Substantia nigra (tissue), 51 donors: ENCODE measurements at places on chromosomes 11 and 22.

- DNase-seq = no peak
These were observed 13.2 kb downstream of the LMO1 start for GRCh38 chr11:8250434-8250833.

DNA sequence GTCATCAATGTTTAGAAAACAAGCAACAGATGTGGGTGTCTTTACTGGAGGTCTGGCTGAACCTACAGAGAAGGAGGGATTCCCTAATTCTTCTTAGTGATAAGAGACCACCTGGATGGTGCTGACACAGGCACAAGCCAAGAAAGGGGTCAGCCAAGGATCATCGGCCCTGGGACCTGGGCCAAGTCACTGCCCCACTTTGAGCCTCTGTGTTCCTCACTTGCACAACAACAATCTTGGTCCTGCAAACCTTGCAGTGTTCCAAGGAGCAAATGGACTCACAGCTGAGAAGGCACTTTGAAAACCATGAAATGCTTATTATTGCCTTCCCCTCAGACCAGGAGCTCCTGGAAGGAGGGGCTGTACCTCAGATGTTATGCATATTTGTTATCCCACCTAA is 7.0 kb upstream of the KCNE3 start:
- DNase-seq = no peak

- no peak for DNase-seq
These were observed 178.2 kb upstream of the CCDC90B start for GRCh38 chr11:83464160-83464944.

DNA sequence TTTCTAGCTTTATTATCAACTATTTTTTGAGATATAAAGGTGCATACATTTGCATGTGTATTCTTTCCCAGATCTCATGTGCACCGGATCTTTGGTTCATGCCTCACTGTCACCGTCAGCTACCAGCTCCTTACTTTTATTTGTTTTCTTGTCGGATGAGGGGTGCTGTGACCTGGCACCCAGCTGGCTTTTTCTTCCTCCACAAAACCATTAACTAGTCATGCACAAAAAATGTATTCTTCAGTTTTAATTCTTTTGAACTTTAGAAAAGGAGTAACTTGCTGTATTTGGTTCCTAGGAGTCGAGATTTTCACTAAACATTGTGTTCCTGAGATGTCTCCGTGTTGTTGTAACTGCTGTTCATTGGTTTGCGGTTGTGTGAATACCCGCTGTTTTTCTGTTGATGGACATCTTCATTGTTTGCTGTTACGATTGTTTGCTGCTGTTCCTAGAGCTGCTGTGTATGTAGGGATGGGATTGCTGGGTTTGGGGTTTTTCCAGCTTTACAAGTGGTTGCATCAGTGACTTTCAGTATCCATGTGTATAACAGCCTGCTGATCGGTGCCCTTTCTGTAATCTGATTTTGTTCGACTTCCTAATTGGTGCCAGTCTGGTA is 39.4 kb downstream of the MOV10L1 start:
- DNase-seq = no peak

DNA sequence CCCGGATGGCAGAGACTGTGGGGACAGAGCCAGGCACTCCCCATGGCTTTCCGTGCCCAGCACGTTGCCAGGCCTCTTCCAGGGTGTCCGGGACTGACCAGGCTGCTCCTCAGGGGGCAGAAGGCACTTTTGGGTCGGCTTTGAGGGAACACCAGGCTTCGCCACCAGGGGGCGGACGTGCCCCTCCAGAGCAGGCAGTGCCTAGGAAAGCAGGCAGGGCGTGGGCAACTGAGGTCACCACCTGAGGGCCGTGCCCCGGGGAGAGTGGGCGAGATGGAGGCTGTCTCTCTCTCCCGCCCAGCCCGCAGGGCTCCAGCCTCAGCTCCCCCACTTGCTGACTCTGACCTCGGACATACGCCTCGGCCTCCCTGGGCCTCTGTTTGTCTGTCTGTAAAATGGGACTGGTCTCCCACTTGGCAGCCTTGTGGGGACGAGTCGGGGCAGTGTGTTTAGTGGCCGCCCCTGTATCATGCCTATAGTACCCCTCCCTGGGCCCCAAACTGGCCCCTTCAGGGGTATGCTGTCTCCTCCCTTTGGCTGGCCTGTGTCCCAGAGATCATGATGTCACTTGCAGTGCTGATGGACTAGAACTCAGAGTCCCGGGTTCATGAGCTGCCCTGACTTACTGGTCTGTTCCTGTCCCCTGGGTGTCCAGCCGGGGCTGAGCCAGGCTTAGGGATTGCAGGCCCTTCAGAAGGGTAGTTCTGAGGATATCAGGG is 4.4 kb upstream of the PRR5 start:
- peak; percentile 27 for DNase-seq

DNA sequence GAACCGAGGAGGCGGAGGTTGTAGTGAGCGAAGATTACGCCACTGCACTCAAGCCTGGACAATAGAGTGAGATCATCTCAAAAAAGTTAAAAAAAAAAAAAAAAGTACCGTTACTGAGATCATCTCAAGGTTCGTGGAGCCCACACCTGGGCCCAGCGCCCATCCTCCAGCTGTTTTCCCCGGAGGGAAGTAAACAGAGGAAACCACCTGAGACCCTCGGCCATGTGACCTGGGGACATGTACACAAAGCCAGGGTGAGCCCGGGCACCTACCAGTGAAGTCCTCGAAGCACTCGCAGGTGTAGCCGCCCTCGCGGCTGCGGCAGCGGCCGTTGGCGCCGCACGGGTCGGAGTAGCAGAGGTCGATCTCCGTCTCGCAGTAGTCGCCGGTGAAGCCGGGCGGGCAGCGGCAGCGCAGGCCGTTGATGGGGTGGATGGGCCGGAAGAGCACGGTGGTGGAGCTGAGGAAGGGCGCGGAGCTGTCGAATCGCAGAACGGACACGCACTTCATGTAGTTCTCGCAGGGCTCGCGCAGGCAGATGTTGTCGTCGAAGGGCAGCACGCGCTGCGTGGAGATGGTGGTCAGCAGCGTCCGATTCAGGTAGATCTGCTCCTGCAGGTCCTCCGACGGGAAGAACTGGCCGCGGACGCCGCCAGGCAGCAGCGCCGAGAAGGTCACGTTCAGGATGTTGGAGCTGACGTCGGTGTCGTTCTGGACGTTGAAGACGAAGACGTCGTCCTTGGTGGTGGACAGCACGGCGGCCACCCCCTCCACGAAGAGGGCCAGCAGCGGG is 73.8 kb downstream of the CELSR1 start:
- DNase-seq = no peak

- DNase-seq = no peak
These were observed 728.0 kb downstream of the DLG2 start for GRCh38 chr11:84899134-84899533.

DNA sequence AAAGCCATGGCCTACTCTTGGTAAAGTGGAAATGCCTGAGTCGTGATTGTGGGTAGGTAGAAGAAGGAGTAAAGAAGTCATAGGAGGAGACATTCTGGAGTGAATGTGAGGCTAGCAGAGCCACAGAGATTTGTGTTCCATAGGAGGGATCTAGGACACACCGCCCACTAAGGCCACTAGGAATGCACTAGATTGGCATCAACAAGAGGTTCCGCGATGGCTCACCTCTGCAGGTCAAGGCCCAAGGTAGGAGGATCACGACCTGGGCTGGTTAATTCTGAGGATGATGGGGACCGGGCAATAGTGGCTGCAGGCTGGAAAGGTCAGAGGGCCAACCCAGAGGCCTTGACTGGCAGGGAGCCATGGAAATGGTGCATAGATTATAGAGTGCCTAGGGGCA is 48.8 kb upstream of the OPCML start:
- no peak for DNase-seq

GRCh38 chr11:67344264-67344663 is 9.1 kb downstream of the POLD4 start:
- DNase-seq = no peak

DNA sequence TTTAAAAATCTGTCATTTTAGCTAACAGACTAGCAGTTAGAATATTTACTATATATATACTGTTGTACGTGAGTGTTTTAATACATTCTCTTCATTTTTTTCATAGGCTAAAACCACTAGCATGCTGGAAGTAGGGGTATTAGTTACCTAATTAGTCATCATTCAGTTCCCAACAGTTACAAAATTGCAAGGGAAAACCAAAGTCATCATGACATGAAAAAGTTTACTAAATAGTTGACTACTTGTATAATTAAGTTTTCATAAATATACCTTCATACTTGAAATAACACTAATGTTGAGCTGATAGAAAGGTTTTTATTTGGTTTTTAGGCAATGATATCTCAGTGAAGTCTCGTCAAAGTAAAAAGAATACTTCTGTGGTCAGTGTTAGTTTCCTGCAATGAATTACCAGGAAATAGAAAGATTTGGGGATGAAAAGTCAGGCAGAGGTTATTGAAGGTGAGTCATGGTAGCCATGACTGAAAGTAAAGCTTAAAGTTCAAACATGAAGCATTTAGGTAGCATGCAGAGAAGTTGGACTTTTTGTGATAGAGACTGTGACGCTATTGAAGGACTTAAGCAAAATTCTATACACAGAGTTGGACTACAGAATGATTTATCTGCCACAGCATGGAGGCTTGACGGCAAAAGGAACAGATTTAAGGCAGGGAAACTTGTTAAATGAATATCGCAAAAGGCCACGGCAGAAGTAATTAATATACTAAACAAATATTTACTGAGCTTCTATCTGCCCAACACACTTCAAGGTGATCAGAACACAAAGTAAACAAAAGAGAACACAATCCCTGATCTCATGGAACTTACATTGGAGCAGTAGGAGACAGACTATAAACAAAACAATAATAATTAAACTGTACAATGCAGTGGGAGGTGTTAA is 828.1 kb upstream of the FAT3 start:
- no peak for DNase-seq

- DNase-seq = no peak
These were observed 28.5 kb upstream of the C11orf96 start for GRCh38 chr11:43913829-43914380.

GRCh38 chr11:111819829-111820237 is 51.5 kb downstream of the ALG9 start:
- no peak for DNase-seq

DNA sequence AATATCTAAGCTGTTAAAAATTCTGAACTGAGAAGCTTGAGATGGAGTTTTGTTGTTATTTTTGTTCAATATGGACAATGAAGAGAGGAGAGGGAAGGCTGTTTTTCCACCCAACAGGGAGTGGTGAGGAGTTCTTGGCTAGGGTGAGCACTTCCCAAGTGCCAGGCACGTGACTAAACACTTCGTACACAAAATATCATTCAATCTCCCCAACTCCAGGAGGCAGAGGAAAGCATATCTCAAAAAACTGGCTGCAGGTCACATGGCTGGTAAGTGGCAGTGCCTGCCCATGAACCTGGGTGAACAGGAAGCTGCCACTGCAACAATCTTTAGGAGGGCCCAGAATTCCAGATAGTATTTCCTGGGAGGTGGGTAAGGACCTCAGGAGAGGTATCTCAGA is 11.6 kb downstream of the ELF5 start:
- DNase-seq = no peak

DNA sequence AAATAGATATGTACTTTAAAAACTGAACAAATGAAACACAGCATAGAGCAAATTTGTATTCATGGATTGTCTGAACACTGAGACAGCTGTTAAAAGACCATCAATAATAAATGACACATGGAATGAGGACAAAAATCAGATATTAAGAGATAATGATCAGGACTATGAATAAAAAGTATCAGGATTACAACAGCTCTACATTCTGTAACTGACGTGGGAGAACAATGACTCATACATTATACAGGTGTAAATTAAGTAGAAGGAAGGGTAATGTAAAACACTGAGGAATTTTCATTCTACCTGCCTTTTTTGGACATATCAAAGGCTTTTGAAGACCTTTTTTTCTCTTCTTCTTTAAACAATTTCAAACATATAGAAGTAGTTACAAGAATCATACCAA is 310.9 kb upstream of the ANO3 start:
- no peak for DNase-seq

DNA sequence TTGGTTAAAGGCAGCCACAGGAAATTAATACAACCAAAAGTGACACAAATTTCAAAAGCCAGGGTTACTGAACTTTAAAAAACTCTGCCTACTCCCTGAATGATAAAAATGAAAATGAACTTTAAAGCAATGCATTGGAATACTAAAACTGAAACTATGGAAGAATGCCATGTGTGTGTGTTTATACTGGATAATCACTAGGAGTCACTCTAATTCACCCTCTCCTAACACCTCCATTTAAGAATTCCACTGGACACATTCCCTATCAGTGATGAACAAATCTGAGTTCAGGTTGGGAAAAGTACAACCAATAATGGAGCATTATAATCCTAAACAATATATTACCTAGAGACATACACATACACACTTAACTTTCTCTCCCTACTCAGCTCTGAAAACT is 27.5 kb upstream of the PLAAT3 start:
- no peak for DNase-seq

DNA sequence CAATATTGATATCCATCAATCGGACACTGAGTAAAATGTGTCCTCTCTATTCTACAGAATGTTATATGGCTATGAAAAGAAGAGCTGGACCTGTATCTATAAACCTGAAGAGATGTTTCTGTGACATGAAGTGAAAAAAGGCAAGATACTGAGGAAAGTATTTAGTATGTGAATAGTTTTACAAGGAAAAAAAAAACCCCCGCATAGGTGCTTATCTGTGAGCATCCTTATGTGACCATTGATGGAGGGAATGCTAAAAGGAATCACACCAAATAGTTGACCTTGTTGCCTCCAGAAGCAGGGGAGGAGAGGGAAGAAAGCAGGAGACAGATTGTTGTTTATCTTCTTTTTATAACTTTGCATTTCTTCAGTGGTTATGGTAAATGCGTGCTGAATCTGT is 661 bp upstream of the PRG2 start:
- DNase-seq = no peak

GRCh38 chr11:14914536-14914935 is 22.5 kb upstream of the CYP2R1 start:
- no peak for DNase-seq

GRCh38 chr22:44682556-44683168 is 19.3 kb upstream of the PRR5 start:
- no peak for DNase-seq

DNA sequence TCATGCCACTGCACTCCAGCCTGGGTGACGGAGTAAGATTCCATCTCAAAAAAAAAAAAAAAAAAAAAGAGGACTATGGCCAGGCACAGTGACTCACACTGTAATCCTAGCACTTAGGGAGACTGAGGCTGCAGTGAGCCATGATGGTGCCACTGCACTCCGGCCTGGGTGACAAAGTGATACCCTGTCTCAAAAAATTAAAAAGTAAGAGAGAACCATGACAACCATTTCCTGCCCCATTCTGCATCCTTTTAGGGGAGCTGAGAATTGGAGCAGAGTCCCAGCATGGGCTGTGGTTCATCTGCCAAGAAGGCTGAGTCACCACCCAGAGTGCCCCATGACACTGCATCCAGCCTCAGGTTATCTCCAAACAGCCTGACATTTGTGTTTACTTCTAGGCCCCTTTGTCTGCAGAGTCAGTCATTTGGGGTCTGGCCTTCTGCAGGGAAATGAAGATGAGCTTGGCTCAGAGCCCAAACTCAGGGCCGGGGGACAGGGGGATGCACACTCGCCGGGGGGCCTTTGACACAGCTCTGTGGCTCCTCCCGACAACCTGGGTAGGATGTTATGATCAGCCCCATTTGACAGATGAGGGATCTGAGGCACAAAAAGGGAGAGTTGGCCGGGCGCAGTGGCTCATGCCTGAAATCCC is 4.7 kb downstream of the CSDC2 start:
- DNase-seq = no peak

GRCh38 chr11:12125609-12126149 is 15.3 kb downstream of the MICAL2 start:
- DNase-seq = no peak

GRCh38 chr11:35845860-35846259 is 98.0 kb upstream of the LDLRAD3 start:
- DNase-seq = no peak

GRCh38 chr11:19711911-19712280 is 741 bp upstream of the NAV2 start:
- no peak for DNase-seq
